Hematopoietic multipotent progenitor cell treated with erythropoietin and hydrocortisone succinate and interleukin-3 and kit ligand, for 8 days (in vitro differentiated cells): ENCODE measurements at places on chromosomes 1 and 21.

GRCh38 chr1:23564529-23565122 lies 5.3 kb upstream of the ID3 start:
- no peak for DNase-seq

DNA sequence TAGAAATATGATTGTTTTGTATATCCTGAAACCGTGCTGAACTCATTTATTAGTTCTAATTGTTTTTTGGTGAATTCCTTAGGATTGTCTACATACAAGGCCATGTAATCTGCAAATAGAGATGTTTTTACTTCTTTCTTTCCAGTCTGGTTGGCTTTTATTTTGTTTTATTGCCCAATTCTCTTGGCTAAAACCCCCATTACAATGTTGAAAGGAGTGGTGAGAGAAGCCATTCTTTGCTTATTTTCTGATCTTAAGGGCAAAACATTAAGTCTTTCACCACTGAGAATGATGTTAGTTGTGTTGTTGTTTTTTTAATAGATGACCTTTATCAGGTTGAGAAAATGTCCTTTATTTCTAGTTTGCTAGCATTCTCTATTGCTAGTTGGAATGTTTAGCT lies 157.3 kb downstream of the NTMT2 start:
- DNase-seq: no peak

- DNase-seq: no peak
Measured at GRCh38 chr1:53944469-53945182, 873 bp downstream of the IFT25 start.

DNA sequence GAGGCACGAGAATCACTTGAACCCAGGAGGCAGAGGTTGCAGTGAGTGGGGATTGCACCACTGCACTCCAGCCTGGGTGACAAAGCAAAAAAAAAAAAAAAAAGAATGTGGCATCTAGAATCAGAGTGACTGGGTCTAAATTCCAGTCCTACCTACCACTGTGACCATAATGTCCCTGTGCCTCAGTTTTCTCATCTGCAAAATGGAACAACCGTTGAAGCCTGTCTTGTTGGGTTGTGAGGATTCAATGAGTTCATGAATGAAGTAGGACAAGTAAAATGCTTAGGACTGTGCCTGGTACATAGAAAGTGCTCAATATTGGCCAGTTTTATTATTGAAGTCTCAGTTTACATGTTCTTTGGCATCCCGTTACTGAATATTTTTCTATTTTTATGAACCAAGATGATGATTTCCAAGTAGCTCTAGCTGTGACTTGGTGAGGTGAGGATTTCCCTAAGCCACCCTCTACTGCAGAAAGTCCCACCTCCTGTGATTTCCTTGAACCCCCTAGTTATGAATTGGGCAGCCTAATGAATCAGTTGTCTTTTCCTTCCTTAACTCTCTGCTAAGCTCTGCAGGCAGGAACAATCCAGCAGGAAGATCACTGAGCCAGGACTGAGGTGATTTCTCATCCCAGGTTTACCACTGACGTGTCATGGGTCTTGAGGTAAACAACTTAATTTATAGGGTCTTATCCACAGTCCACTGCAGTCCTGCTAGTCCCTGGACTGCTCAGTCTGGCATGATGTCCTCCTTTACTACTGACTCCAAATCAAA lies 18.9 kb upstream of the MEAF6 start:
- no peak for DNase-seq

- DNase-seq: no peak
Measured at GRCh38 chr1:172384656-172385055, 35.8 kb upstream of the C1orf105 start.

GRCh38 chr1:50521703-50522102 lies 98.5 kb upstream of the DMRTA2 start:
- DNase-seq: no peak

DNA sequence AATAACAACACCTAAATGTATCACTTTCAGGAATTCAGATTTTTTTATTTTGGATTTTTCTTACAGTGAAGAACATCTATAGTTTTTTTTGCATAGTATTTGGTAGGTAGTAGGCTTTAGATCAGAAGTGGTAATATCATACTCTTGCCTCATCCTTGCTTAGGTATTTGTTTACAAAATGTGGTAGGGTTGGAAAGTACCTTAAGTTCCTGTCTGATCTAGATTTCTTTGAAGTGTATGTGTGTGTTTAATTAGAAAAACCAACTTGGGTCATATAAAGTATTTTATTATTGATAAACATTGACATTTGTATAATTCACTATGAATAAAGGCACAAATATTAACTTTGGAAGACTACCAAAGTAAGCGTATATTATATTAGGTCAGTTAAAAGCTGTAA lies 85.3 kb upstream of the GPR88 start:
- DNase-seq: no peak

GRCh38 chr1:179824265-179824664 lies 53.3 kb downstream of the TOR1AIP2 start:
- DNase-seq: no peak

DNA sequence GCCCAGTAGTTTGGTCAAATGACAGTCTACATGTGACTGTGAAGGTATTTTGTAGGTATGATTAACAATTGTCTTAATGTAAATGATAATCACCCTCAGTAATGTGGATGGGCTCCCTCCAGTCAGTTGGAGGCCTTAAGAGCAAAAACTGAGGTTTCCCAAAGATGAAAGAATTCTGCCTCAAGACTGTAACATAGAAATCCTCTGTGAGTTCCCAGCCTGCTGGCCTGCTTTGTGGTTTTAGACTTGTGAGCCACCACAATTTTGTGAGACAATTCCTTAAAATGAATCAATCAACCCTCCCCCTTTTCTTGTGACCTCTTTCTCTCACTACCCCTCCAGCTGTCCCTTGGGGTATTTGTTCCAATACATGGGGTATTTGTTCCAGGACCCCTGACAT lies 226.4 kb upstream of the DPYD start:
- DNase-seq: no peak

- DNase-seq: no peak
Measured at GRCh38 chr21:31289702-31290101, 54.4 kb downstream of the TIAM1 start.

DNA sequence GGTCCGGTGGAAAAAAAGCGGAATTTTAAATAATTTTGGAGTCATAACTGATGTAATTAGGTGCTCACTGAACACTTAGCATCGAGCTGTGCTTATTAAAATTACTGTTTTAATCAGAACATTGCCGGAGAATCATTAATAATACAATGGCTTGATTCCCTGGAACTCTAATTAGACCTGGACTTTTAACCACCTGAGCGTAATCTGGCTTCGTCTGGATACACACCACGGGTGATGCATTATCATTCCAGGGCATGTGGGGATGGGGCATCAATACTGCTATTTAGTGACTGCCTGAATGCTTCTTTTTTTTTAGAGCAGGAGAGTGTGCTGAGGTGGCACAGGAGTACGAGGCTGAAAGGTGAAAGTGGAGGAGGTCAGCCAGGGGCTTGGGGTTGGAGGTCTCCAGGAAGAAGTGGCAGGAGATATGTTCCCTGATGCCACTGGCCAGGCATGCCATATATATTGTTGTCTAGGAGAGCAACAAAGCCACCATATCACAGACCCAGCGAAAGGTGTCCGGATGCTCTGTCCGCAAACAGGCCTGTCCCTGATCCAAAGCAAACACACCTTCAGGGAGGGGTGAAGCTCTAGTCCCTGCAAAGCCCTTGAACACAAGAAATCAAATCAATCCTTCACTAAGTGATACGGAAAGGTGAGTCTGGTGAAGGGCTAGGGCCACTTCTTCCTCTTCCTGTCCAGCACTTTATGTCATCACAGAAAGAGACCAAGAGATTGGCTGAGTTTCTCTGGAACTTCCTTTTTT lies 125.2 kb downstream of the PLXNA2 start:
- DNase-seq: no peak

GRCh38 chr1:23673086-23673813 lies 18.4 kb upstream of the RPL11 start:
- peak; percentile 63 for DNase-seq

GRCh38 chr1:43982808-43983207 lies 3.8 kb downstream of the B4GALT2 start:
- no peak for DNase-seq

- peak; percentile 70 for DNase-seq
Measured at GRCh38 chr1:35619237-35620121, 21.8 kb downstream of the PSMB2 start.

DNA sequence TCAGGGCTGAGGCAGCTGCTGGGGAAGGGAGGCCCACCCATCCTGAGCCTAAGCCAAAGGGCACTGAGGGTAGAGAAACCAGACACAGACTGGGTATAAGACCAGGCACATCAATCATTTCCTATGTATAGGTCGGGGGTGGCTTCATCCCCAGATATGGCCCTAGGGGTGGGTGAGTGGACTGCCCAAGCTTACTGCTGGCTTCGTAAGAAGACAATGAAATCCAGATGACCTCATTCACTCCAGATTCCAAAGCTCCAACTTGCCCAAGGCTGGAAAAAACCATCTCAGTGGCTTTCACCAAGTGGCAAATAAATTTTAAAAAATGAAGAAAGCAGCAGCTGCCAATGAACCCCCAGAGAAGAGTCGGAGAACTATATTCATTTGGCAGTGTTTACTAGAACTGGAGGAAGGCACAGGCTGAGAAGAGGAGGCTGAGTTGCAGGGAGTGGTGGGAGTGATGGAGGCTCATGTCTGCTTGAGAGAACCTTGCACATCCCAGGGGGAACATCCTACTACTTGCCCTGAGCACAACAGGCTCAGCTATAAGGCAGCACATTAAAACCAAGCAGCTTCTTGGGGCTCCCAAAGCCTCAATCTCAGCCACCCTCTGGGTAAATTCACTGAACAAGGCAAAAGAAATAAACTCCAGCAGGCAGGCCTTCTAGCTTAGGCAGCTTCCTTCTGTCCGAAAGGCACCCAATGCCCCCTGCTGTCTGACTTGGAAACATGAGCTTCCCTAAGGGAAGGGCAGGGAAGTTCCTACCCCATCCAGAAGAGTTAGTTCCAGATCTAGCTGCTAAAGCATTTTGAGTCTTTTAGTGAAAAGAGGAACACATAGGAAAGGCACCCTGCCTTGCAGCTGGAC lies 14.1 kb downstream of the PEA15 start:
- DNase-seq: peak; percentile 26

DNA sequence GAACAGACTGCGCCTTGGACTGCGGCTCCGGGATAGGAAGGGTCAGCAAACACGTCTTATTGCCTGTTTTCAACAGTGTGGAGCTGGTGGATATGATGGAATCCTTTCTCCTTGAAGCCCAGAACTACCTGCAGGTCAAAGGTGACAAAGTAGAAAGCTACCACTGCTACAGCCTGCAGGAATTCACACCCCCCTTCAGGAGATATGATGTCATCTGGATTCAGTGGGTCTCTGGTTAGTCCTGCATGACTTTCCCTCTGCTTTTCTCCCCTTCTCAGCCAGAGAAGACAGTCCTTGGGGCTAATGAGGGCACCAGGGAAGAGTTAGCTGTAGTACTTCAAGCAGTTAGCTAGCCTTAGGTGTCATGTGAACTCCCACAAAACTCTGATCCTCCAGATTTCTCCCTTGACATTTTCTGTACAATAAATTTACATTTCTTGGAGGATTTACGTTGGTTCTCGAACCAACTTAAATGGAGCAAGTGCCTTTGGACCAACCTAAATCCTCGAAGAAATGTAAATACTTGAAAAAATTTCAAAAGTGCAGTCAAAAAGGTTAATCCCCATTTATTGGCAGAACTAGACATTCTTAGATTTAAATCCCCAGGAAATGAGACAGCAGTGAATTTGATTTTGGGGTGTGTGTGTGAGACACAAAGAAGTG lies 20.9 kb downstream of the NTMT2 start:
- DNase-seq: no peak

- DNase-seq: no peak
Measured at GRCh38 chr1:77889671-77890070, 1.2 kb downstream of the NEXN start.

- DNase-seq: no peak
Measured at GRCh38 chr1:241411056-241411775, 54.2 kb upstream of the RGS7 start.

DNA sequence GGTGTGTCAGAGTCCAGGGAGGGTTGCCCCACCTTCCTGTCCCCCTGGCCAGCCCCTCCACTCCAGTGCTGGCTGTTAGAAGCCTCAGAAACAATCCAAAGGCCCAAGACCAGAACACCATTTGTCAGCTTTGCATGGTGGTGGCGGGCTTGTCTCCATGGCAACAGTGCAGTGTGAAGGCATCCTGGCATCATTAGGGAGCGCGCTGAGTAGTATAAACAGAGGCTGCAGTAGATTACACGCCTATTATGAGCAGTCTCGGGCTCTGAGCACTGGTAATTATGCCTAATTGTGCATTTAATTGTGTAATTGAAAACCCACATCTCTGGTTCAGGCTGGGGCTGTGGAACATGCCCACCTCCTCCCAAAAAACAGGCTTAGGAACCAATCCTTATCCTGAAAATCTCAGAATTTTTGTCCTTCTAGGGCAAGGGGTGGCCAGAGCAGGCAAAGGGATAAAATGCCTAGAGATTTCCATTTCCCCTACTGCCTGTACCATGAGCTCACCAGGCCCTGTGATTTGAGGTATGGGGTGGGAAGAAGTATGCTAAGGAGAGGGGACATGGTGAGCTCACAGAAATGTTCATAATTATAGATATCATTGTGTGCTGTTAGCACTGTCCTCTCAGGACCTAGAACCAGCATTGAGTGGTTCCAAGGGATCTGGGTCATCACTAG lies 11.7 kb downstream of the NKAIN1 start:
- DNase-seq: no peak

DNA sequence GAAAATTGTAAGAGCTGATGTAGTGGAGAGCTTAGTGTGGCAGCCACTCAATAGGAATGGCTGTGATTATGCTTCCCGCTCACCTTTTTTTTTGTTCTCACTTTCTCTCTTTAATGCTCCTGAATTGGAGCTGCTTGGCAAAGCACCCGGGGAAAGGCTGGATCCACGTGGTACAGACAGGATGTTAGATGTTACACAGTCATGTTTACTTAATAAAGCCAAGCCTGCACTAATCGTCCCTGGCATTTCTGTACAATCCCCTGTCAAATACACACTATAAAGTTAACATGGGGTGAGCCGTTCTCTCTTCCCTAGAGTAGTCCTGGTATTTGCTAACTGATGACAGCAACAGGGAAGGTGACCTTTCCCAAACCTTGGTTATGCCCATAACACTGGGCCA lies 187.8 kb downstream of the ZSCAN20 start:
- DNase-seq: no peak

DNA sequence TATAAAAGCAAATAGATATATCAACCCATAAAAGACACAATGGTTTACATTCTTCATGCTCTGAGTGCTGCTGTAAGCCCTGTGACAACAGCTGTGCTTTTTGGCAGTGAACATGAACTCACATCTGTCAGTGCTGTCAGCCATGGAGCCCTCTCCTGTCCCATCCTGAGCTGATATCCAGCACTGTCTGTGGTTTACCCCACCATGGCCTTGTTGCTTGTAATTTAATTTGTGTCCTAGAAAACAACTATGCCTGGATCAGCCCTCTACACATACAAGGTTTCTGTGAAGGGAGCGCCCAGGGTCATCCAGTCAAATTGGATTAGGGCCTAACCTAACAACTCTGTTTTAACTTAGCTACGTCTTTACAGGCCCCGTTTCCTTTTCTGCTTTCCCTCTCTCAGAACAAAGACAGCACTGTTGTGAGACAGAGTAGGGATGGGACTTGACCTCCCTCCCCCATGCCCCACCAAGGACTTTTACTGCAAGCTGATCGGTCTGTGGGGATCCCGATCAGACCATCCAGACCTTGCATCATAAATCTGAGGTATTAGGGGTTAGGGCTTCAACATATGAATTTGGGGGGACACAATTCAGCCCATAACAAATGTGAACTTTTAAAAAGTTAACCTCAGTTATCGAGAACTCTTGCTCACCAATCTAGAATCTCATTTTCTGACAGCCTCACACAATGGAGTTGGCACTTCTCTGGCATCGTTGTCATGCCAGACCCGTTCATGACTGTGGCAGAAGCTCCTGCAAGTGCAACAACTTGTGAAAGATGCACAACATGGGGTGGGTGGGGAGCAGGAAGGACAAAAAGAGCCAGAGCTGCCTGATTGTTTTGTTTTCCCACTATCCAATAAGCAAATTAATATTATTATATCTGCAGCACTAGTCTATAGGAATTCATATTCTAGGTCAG lies 16.4 kb upstream of the SLC44A3 start:
- peak; percentile 30 for DNase-seq
